ENCODE measurements at places on chromosomes 3 and 15.

DNA sequence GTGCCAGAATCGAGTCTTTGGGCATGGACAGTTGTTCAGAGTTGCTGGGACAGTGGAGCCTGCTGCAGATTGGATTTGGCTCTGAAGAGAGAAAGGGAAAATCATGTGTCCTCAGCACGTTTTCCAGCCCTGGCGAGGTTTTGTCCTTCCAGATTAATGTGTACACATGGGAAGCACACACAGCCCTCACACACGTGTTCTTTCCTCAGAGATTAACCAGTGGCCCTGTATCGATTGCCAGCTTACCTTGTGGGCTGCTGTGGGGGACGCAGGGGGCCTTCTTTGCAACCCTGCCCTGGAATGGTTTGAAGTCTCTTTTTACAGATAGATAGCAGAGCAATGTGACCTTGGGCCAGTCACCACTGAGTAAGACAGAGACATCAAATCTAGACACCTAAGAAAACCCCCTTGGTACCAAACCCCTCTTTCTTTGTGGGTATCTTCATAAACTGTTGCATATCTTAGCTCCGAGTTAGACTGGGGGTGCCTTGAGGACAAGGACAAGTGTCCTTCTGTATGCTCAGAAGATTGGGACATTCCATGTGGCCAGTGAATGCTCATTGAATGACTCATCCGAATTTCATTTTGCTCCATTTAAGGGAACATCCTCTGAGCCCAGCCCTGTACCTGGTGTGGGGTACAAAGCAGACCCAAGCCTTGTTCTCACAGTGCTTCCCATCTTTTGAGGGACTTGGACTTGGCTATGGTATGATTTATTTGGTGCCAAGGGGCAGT is 48.0 kb downstream of the SMAD6 start:
- DNase-seq, result no peak

- no peak for DNase-seq
These were observed 2.0 kb downstream of the WNT7A start for GRCh38 chr3:13877911-13878280.

DNA sequence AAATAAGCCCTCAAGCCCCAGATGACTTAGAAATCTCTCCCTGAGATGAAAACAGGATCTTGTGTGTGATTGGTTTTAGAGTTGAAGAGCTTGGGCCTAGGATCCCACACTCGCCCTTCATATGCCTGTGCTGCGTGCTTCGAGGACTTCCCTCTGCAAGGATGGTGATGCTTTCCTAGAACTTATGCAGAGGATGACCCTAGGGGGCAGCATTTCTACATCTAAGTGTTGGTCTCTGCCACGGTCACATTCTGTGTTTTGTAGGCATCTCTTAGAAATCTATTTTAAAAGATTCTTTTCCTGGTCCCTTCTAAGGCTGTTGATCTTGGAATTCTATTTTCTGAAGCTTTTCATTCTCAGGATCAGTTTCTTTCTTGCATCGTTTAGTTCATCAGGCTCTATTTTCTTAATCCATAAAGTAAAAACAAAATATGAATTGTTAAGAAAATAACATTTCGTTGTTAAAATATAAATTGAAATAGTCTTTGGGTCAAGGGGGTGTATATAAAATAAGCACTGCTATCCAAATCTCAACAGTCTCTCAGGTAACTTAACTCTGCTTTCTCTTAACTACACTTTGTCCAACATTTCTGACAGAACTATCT is 45.7 kb downstream of the WDR76 start:
- DNase-seq, result peak; percentile 40

- DNase-seq, result no peak
These were observed 364.3 kb upstream of the ADAMTS9 start for GRCh38 chr3:65052101-65052500.

- no peak for DNase-seq
These were observed 15.7 kb upstream of the PRR23E start for GRCh38 chr3:127177226-127177625.

GRCh38 chr3:58206406-58207011 is 4.3 kb downstream of the DNASE1L3 start:
- peak; percentile 45 for DNase-seq

DNA sequence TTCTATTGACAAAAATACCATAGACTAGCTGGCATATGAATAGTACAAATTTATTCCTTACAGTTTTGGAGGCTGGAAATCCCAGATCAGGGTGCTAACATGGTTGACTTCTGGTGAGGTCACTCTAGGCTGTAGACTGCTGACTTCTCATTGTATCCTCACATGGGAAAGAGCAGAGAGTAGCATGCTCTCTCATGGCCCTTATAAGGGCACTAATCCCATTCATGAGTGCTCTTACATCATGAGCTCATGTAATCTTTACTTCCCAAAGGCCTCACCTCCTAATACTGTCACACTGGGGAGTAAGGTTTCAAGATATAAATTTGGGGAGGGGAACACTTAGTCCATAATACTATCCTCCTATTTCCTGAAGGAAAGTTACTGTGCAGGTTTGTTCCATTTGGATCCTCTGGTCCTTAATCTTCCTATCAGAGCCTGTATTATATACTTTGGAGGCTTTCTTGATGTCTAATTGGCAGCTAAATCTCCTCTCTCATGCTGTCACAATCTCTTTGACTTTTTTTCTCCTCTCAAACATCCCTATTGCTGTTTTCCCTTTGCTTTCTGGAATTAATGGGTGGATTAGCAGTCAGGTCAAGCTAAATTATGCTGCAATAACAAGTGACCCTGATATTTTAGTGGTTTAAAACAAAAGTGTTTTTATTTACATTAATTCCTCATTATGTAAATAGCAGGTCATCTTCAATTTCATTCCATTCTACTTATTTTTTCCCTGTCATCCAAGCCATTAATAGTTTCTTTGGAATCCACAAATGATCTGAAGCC is 23.1 kb upstream of the LEKR1 start:
- no peak for DNase-seq

DNA sequence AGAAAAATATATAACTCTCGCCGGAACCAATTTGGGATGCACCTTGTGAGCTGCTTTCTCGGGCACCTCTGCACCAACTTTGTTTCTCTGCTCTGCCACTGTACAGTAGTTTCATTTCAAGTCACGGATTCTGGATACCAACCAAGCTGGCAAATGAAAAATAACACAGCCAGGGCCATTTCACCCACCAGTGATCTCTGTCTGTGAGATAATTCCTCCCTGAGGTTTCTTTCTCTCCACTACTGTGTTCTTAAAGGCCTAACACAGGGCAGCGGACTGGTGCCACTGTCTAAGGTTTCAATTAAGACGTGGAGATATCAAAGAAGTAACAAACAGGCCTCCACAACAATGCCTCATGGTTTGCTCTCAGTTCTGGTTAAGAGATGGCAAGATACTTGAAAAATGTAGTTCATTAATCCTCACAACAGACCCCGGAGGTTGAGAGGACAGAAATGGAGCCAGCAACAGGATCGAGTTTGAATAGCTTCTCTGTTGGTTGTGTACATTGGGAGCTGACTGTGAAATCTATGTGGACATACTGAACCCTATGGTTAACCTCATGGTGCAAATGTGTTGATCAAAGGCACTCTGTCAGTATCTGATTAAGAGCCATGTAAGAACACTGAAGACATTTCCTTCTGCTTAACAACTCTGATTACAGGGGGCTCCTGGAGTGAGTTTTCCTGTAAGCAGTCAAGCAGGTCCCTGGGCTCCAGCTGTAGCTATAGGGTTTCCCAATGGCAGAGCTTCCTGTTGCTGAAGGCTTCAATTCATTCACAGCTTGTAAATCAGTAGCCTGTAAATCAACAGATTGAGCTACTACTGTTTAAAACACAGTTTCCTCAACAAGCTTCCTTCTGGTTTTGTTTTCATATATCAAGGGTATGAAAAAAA is 470.5 kb downstream of the EPHA3 start:
- DNase-seq, result no peak

- DNase-seq, result peak; percentile 23
These were observed 675 bp downstream of the RBM15B start for GRCh38 chr3:51391566-51392354.

DNA sequence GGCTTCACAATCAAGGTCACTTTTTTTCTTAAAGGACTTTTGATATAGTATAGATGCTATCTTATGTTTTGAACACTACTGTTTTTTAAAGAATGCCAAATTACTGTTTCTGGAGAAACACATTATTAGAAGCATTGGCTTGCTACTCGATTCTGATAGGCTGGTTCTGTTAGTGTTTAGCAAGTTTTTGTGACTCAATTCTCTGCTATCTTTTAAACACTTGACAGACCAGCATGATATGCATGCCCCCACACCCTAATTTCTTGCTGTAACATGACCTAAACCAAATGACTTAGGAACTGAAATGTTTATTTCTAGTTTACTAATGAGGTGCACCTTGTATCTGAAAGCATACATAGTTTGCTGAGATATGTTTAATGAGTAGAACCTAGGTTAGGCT is 5.5 kb upstream of the IL20RB start:
- DNase-seq, result no peak

GRCh38 chr3:143427631-143428030 is 308.1 kb downstream of the CHST2 start:
- no peak for DNase-seq
